Daoy (cell line): ENCODE measurements at places on chromosomes 7 and 10. TPM values are rescaled to one million over a fixed set of nuclear protein-coding genes. Genes with fewer than 3 reads are reported as not detected.
A peak's percentile ranks its signal among the peaks of the same experiment; 100 is the strongest.

DNA sequence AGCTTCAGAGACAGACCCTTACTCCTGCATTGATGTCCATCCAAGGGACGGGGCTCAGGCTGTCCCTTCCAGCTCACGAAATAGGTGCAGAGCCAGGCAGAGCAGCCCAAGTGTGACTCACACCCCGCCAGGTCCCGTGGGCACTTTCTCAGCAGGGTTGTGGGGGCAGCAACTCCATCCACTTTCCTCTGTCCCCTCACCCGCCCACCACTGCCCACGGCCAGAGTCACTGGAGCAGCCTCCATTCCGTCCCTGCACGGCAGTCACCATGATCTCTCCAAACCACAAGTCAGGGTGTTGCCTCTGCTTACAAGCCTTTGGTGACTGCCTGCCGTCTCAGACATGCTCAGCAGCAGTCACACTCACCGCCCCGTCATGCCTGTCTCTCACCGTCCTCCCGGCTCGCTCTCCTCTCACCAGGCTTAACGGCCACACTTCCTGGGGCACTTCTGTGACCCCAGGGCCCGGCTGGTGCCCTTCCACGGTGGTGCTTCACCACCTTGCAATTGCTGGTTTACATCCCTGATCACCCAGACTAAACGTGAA is 39.3 kb downstream of the CALML3 start:
- peak; percentile 75 for DNase-seq

GRCh38 chr7:64672414-64672813 is 6.5 kb downstream of the ZNF107 start:
- no peak for DNase-seq

DNA sequence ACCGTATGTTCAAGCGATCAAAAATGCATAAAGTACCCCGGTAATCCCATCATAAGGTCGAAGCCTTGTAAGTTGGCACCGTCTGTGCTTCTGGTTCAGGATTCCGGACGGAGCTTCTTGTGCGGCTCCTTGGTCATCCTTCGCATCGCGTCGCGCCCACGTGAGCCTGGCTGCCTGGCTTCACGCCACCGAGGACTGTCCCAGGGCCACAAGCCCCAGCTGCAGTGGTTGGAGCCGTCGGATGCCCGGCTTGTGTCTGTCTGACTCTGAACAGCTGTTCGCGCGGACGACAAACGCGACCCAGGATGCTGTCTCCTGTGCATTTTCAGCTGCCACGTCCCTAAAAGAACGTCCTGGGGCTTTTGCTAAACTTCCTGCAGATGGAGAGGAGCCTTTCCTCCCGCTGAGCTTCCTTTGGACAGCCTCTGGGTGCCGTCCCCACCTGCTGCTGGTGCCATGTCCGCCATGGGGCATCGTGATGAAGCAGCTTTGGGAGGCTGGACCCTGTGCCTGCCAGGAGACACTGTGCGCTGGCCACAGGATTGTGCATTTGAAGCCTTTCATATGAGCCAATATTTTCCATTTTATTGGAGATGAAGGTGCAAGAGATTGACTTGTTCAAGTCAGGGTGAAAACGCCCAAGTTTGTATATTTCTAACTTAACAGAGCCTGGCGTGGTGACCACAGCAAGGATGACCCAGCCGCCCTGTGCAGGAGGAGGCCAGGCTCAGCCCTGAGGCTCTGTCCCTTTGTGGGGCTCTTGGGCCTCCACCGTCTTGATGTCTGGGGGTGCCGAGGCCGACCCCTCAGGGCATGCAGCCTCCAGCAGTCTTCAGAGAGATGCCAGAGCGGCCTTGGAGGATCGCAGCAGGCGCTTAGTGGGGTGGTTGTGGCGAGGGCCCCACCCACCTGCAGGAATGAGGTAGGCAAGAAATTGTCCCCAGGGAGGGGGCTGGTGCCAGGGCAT is 6.7 kb upstream of the JAKMIP3 start:
- DNase-seq: no peak

- no peak for DNase-seq
Observed at GRCh38 chr10:52668024-52668423, 104.6 kb downstream of the MBL2 start.

- DNase-seq: no peak
Observed at GRCh38 chr10:127157089-127157488, 39.3 kb downstream of the INSYN2A start.

GRCh38 chr7:101436221-101436735 is 73.6 kb downstream of the COL26A1 start:
- no peak for DNase-seq

DNA sequence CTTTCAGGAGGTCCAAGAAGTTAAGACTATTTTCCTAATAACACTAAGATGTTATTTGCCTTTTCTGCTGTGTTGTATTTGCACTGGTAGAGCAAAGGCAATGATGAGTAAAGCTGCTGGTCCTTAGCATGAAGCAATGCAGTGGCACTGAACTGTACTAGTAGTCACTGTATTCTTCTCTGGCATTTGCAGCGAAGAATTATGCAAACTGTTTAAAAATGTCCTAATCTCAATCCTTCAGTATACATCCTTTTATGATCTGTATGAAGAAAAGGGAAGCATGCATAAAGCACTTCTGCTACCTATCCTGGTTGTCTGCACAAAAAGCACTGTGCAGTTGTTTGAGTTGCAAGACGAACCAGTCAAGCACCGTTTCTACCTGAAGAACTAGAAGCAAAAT is 20.4 kb downstream of the IGF2BP3 start:
- no peak for DNase-seq

DNA sequence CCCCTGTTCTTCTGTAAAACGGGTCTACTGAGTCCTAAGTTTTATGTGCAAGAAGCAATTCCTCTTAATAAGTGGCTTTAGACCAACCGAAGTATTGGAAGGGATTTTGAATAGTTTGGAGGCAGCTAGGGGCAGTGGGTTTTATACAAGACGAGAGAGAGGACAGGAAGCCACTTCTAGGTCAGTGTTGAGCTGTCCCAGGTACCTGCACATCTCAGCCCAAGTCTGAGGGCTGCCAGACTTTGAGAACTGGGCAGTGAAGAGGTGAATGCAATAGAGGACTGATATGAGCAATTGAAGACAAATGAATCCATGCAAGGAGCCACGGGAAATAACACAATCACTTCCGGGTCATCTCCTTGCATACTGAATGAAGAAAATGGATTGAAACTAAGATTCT is 273.5 kb downstream of the KLF6 start:
- DNase-seq: no peak

DNA sequence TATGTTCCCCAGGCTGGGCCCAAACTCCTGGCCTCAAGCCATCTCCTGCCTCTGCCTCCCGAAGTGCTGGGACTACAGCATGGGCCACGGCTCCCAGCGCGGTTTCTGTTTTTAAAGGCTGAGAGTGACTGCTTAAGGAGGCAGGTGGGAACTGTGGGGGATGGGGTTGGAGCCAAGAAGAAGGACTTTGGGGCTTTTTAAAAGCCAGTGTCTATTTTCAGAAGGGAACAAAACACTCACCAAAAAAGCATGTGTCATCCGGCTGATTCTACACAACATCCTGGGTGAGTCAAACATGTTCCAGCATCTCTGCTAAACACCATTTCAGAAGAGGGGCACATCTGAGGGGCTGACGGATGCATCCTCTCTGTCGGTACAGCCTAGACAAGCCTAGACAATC is 824.5 kb downstream of the TYW1 start:
- no peak for DNase-seq

DNA sequence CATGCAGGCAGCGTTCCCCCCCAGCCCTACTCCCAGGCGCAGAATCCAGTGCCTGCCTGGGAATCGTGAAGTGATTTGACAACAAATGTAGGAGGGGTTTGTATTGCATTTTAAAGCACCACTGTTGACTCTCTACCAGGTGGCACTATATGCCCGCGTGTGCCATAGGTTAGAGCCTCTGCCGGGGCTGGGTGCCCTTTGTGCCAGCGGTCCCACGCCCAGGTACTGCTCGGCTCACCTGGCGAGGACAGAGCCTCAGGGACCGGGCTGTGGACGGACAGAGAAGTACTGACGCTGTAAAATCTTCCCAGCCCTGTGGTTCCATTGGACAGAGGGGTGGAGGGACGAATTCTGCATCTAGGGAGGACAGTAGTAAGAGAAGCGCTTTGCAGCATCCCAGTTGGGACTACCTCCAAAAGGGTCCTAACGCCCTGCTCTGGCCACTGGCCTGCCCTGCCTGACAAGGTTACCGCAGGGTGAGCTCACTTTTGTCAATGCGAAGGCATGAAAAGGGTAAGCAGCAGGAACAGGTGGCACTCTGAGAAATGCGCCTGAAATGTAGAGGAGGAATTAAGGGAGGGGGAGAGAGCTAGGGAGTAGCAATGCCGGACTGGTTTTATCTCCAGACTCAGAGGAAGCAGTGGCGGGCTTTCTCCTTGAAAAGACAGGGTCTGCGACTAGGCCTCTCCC is 788 bp upstream of the CACNA2D1 start:
- no peak for DNase-seq

GRCh38 chr10:118763202-118763988 is 8.6 kb upstream of the CACUL1 start:
- no peak for DNase-seq

DNA sequence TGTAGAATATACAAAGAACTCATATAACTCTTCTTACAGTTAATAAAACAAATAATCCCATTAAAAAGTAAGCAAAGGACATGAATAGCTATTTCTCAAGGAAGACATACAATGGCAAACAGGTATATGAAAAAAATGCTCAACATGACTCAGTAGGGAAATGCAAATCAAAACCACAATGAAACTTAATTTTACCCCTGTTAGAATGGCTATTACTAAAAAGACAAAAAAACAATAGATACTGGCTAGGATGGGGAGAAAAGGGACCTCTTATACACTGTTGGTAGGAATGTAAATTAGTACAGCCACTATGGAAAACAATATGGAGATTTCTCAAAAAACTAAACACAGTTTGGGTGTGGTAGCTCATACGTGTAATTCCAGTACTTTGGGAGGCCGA is 37.8 kb downstream of the HERPUD2 start:
- no peak for DNase-seq

GRCh38 chr7:36820527-36821170 is 96.4 kb upstream of the AOAH start:
- DNase-seq: no peak

- DNase-seq: peak; percentile 46
Observed at GRCh38 chr7:18116661-18117060, 89.0 kb upstream of the PRPS1L1 start.

GRCh38 chr10:14299556-14299955 is 31.2 kb downstream of the FRMD4A start:
- no peak for DNase-seq

DNA sequence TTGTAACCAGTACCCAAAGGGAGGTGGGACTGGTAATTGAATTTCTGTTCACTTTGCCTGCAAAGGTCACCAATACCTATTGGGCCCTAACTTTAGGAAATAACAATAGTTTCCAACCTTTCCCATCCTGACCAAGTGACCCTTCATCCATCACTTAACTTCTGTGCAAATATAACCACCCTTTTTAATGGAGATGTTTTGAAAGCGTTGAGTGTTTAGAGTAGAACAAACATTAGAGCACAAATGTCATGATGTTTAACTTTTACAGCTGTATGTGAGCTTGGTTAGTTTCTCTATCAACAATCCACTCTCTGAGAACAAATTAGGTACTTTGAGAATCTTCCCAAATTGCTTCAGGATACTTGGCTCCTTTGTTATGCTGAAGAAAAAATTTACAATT is 66.4 kb downstream of the MET start:
- DNase-seq: no peak

GRCh38 chr10:98463976-98464754 is 17.4 kb upstream of the HPS1 start:
- DNase-seq: no peak

- DNase-seq: no peak
Observed at GRCh38 chr7:543501-544337, 24.1 kb upstream of the PDGFA start.

DNA sequence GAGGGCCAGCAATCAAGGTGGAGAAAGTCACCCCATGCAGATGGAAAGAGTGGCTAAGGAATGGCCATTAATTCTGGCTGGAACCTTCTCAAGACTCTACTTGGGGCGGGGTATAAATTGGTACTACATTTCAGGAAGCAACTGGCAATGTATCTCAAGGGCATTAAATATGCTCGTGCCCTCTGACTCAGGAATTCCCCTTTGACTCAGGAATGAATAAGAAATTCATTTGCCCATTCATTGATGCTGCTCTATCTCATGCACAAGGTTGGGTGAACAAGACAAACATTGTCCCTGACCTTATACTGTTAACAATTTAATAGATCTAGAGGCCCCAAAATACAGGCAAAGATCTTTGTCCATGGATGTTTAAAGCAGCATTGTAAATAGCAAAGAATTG is 188.1 kb downstream of the MYOF start:
- DNase-seq: peak; percentile 24

- DNase-seq: no peak
Observed at GRCh38 chr10:61655335-61655851, 7.3 kb upstream of the CABCOCO1 start.

- DNase-seq: peak; percentile 93
Observed at GRCh38 chr7:135745703-135746312, 2.8 kb downstream of the FAM180A start.

DNA sequence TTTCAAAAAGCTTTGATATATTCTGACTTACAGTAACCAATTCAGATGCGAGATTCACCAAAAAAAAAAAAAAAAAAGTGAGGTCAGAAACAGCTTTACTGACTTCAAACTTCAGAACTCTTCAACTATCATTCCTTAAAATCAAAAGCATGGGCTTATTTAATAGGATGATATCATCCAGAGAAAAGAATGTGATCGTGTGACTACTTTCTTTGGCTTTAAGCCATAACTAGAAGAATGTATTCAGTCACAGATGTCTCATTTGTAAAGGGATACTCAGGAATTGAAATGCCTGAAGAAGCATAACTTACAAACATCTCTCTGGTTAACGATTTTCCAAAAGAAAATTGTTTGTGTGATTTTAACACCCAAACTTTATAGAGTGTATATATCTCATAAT is 11.5 kb downstream of the TPK1 start:
- DNase-seq: peak; percentile 63

- DNase-seq: no peak
Observed at GRCh38 chr10:88062385-88062784, 199.0 kb downstream of the PTEN start.

- DNase-seq: peak; percentile 52
Observed at GRCh38 chr7:93228302-93228701, 2.0 kb upstream of the HEPACAM2 start.

CYP3A7 gene
- not detected in 2 replicates for total RNA-seq

STAMBPL1 gene
- total RNA-seq: 22.9 and 23.9 TPM in 2 replicates

ACTL6B gene
- total RNA-seq: not detected in 2 replicates

RASA4B gene
- total RNA-seq: 0.95 TPM in 1 of 2 replicates, not detected in the other

PNLIP gene
- total RNA-seq: not detected in 2 replicates

CHCHD2 gene
- 1,201 and 1,375 TPM in 2 replicates for total RNA-seq

BAMBI gene
- total RNA-seq: 31.5 and 39.2 TPM in 2 replicates

KNDC1 gene
- not detected in 2 replicates for total RNA-seq
